ENCODE measurements at places on chromosomes 7 and 10.

GRCh38 chr7:36145686-36146085 is 7.4 kb upstream of the EEPD1 start:
- no peak for DNase-seq

DNA sequence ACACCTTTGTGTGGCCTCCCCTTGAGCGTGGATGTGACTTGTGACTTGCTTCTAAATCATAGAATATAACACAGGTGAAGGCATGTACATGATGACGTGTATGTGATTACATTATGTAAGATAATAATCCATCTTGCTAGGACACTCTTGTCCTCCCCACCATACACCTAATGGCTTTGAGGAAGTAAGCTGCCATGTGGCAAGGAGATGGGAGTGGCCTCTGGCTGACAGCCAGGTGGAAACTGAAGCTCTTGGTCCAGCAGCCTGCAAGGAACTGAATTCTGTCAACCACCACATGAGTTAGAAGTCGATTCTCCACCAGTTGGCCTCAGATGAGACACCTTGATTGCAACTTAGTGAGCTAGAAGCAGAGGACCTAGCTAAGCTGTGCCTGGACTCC is 67.4 kb upstream of the ELN start:
- no peak for DNase-seq

DNA sequence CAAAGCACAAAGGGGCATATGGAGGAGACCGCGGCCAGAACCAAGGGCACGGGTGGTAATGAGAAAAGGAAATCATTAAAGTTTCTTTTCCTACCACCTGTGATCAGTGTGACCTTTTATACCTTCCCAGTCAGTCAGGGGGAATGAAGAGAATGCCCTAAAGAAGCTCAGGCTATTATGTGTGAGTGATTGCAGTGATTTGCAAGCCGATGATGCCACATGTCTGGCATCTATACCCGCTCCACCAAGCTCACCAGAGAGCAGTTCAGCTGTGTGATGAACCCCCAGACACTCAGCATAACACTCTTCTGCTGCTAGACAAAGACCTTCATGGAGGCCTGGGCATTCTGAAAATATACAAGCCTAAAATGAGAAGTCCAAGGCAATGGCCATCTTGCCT is 106.2 kb upstream of the AGK start:
- DNase-seq, result no peak

- DNase-seq, result no peak
Observed at GRCh38 chr7:44097064-44097932, 6.8 kb upstream of the AEBP1 start.

DNA sequence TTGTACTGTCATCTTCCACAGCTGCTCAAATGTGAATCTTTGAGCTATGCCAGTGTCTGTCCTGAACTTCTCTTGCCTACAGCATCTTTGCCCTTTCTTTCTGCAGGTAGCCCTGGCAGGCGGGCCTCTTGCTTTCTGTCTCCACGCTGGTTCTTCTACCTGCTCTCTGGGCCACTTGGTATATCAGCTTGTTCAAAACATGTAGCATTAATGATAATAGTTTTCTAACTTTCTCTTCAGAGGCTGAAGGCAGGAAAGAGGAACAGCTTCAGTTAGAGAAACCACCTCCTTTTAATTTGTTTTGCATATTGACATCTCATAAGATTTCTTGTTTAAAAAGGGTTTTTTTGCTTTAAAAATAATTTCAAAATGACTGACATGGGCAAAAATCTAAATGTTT is 923 bp upstream of the FGL2 start:
- no peak for DNase-seq

GRCh38 chr10:73635781-73636180 is 5.5 kb downstream of the MYOZ1 start:
- DNase-seq, result no peak

GRCh38 chr7:130148561-130148960 is 56.6 kb downstream of the TMEM209 start:
- no peak for DNase-seq

GRCh38 chr7:76108540-76109233 is 60.8 kb downstream of the MDH2 start:
- no peak for DNase-seq

GRCh38 chr10:32000937-32001336 is 55.3 kb downstream of the KIF5B start:
- DNase-seq, result no peak

DNA sequence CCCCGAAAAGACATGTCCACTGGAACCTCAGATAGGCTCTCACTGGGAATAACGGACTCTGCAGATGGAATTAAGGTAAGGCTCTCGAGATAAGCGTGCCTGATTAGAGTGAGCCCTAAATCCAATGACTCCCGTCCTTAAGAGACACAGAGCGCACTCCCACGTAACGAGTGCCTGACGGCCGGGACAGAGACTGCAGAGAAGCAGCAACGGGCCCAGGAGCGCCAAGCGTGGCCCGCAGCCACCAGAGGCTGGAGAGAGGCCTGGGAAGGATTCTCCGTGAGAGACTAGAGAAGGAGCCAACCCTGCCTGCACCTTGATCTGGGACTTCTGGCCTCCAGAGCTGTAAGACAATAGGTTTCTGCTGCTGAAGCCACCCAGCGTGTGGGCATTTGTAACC is 20.0 kb upstream of the TNRC18 start:
- no peak for DNase-seq

GRCh38 chr7:44284216-44284615 is 41.2 kb downstream of the CAMK2B start:
- no peak for DNase-seq

GRCh38 chr10:100788002-100788903 is 42.9 kb downstream of the PAX2 start:
- DNase-seq, result no peak

GRCh38 chr7:16564909-16565426 is 38.3 kb downstream of the LRRC72 start:
- peak; percentile 34 for DNase-seq

DNA sequence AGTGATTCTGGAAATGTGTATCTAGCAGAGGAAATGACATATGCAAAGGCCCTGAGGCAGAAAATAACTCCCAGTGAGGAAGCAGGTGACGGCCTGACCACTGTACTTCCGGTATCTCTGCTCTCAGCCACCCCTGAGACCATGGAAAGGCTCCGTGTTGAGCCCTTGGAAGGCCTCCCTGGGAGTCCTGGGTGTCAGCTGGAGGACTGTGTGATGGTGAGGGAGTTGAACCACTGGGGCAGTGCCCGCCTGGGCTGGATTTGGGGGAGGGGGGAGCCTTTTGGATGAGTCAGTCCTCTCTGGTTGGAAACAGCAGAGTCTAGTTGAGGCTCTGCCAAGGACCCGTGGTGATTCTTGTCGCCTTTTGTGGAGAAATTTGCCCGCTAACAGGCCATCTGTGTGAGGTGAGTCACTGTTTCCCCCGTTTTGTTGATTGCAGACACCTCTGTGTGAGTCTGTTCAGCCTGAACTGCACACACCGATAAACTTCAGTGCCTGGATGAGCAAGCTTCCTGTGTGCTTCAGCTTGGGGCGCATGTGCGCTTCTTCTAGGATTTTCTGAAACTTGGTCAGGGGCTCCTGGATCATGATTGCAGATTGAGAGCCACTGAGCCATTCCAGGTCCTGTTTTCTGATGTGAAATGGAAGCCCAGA is 98.6 kb downstream of the GRK5 start:
- DNase-seq, result no peak

- no peak for DNase-seq
Observed at GRCh38 chr7:50684011-50684712, 98.5 kb downstream of the GRB10 start.

DNA sequence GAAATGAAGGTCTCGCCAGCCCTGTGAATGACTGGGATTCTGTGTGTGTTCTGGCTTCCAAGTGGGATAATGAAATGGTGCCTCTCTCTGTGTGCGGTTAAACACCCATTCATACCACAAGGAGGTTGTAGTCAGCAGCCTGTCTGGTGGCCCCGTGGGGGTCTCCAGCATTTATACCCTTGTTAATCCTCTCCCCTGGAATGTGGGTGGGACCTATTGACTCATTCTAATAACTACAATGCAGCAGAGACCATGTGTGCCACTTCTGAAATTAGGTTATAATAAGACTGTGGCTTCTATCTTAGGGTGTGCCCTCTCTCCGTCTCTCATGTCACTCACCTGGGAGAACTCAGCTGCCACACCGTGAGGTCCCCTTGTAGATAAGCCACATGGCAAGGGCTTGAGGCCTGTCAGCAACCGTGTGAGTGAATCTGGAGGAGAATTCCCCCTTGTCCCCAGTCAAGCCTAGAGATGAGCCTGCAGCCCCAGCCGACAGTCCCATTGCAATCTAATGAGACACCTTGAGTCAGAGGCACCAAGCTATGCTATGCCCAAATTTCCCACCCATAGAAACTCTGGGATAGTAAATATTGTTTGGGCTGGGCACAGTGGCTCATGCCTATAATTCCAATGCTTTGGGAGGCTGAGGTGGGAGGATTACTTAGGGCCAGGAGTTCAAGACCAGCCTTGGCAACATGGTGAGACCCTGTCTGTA is 106.8 kb downstream of the GALNT17 start:
- DNase-seq, result no peak

DNA sequence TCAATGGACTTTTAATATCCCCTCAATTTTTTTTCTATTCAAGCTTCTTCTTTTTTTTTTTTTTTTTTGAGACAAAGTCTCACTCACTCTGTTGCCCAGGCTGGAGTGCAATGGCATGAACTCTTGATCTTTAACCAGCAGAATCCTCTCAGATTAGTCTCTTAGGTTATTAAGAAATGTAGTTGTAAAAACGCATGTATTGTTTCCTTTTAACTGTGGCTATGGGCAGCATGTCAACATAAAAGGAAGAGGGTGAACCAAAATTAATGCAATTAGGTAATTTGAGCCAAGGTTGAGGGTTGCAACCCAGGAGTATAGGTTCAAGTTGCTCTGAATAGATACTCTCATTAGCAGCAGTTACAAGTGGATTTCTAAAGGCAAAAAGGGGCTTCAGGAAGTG is 4.3 kb upstream of the GSTO1 start:
- no peak for DNase-seq

DNA sequence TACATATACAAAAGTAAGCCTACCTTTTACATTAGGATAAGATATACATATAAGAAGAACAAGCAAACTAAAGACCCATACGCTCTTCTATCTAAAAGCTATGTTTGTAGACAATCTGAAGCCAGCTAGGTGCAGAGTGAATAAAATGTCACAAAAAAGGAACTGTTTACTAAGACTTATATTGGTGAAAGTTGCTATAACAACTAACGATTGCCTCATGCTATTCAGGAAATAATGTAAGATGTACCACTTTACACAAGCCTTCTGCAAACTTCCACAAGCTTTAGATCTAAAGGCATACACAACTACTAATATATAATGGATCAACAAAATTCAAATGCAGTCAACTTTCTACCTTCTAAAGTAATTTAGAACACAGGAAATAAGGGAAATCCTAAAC is 175.1 kb downstream of the SRPK2 start:
- no peak for DNase-seq

DNA sequence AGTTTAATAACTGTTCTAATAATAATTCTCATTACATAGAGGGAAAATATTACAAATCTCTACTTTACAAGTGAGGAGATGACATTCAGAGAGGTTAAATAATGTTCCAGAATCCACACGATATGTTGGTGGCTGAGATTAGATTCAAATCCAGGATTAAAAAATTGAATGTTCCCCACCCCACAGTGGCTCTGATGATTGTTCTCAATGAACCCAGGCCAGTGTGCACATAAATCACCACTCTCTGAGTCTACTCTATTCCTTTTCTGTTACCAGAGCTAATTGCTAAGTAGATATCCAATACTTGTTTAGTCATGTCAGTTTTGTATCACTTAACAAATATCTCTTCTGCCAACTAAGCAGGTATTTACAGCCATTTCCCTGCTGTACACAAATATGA is 281.0 kb downstream of the ABCA13 start:
- DNase-seq, result no peak

- no peak for DNase-seq
Observed at GRCh38 chr7:150325110-150325611, 1.8 kb upstream of the ACTR3C start.

- no peak for DNase-seq
Observed at GRCh38 chr10:77960829-77961329, 34.3 kb upstream of the DLG5 start.

DNA sequence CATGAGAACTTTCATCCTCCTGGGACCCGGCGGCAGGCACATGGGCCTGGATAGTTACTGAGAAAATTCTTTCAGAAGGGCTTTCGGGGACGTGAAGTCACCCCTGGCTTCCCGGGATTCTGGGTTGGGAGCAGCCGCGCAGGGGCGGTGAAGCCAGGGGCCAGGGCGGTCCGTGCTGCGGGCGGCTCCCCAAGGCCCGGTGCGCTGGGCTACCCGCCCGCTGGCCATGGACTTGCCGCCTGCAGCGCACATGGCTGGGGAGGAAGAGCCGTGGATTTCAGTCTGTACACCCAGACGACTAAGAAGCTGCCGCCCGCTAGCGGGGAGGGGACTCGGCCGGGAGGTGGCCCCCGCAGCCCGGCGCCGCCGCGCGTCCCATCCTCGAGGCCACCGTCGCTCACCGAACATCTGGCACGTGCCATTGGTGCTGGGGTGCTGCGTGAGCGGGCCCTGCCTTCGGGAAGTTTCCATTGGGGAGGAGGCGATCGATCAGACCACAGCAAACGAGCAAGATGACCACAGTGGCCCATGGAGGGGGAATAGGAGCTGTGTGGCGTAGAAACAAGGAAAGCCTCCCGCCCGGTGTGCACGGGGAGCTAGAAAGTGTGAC is 64.5 kb downstream of the TMEM209 start:
- DNase-seq, result no peak

GRCh38 chr7:40733578-40733977 is 598.8 kb downstream of the SUGCT start:
- DNase-seq, result no peak

DNA sequence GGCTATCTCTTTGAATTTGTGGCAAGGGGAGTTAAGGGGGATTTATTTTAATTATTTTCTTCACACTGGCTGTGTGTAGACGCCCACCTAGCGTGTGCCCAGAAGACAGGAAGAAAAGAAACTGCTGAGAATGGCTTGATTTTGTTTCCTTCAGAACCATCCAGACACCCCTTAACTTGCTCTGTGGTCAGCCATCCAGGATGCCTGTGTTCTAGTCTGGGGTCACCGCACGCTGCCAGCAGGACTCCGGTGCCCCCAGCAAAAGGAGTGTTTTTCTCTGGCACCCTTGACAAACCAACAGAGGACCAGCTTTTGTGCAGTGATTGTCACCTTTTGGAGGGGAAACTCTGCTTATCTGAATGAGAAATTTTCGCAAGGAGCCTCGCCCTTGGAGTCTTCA is 5.3 kb downstream of the DDC start:
- no peak for DNase-seq

DNA sequence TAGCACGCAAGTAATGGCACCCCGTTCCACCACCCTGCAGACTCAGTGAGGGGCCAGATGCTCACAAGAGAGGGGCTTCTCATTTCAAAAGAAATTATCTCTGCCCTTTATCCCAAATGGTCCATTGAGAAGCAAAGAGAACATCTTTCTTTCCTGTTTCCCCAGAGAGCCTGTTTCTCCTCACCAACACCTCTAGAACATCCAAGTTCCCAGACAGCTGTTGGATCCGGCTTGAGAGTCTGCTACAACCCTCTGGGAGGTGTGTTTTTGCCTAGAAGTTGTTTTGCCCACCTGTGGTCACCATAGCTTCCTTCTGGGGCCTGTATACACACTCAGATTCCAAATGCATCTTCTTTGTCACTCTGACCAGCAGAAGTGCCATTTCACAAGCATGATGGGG is 637.4 kb downstream of the LRMDA start:
- no peak for DNase-seq

- DNase-seq, result peak; percentile 48
Observed at GRCh38 chr10:101901340-101901739, 57.7 kb upstream of the KCNIP2 start.
